ENCODE measurements at places on chromosomes 4 and X. TPM values are rescaled to one million over a fixed set of nuclear protein-coding genes. Genes with fewer than 3 reads are reported as not detected.
A peak's percentile ranks its signal among the peaks of the same experiment; 100 is the strongest.

- no peak for DNase-seq
These were observed 111.9 kb upstream of the GALNT7 start for GRCh38 chr4:173056710-173057109.

GRCh38 chr4:156734965-156735895, 236.4 kb downstream of the PDGFC start:
- no peak for DNase-seq

DNA sequence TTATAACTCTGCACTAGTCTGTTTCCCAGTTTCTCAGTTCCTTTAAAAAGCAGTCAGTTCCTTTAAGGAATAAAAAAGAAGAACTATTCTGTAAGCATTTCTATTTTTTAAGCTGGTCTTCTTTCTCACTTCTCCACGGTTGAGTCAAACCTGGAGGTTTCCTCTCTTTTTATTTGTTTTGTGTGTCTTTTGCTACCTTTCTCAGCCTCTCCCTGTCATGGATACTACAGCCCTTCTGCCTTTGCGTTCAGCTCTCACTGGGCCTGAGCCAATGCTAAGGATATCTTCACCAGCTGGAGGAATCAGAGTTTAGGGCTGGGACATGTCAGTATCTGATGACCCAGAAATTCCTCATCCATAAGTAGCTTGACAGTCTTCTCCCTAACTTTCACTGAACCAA, 49.7 kb upstream of the PRKX start:
- DNase-seq = no peak

- peak; percentile 75 for DNase-seq
These were observed 45.7 kb downstream of the PRPS1 start for GRCh38 chrX:107673933-107674479.

- DNase-seq = no peak
These were observed 38.4 kb downstream of the PHKA2 start for GRCh38 chrX:18945483-18945882.

DNA sequence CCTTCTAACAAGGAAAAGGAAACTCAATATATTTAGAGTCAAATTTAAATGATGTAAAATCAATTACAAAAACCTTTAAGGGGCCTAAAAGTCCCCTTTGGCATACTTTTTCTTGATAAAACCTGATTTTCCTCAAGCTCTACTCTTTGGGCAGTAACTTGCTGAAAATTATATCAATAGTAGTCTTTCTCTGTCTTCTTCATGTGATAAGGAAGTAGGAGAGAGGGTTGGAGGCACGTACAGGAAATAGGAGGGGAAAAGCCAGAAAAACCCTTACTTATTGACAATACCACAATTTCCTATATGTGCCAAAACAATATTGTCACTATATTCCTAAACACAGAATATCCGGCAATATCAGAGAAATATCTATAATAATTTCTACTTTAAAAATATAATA, 9.6 kb downstream of the RHOH start:
- DNase-seq = no peak

DNA sequence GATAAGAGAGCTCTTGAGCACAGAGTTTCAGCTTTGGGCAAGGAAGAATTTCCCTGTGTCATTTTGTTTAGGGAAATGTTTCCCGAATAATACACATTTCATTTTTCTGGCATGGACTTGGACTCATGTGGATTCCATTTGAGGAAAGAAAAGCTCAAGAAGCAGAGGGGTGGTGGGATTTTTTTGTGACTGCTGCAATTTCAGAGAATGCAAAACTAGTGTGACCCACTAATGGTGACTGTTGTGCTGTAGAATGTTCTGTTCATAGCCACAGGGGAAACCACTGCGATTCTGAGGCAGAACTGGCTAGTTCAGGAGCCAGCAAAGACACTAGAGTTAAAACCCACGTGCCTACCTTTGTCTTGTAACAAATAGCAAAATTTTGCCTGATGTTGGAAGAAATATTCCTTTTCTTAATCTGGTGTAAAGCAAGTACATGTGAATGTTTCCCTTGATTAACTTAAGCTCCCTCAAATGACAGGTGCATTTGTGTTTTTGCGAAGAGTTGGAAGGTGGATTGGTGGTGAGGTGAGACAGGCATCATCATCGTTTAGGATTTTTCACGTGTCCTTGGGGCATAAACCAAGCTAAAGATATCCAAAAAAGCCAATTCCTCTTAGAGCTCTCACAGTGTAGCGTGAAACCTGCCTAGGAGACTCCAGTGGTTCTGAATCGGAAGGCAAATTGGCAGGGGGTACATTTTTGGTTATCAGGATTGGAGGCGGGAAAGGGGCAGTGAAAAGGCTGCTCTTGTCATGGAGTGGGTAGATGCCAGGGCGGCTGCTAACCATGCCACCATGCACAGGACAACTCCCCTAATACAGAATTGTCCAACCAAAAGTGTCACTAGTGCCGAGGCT, 38.0 kb upstream of the FAM9C start:
- DNase-seq = no peak

GRCh38 chrX:19133231-19133630, 11.0 kb upstream of the ADGRG2 start:
- peak; percentile 11 for DNase-seq

DNA sequence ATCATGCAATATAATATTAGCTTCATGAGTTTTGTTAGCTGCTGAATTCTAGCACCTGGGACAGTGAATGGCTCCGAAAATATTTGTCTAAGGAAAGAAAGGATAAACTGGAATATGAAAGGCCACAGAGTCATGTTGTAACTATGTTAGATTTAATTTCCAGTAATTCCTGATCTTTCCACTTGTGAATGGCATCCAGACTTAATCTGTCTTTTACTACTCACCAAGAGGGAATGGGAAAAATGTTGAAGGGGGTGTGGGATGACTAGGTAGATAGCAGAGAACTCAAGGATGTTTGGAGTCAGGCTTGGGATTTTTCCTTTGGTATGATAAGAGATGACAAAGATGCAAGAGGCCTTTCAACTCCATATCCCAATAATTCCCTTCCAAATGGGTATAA, 9.4 kb downstream of the ADH6 start:
- no peak for DNase-seq

GRCh38 chr4:161486461-161486860, 677.3 kb downstream of the FSTL5 start:
- no peak for DNase-seq

DNA sequence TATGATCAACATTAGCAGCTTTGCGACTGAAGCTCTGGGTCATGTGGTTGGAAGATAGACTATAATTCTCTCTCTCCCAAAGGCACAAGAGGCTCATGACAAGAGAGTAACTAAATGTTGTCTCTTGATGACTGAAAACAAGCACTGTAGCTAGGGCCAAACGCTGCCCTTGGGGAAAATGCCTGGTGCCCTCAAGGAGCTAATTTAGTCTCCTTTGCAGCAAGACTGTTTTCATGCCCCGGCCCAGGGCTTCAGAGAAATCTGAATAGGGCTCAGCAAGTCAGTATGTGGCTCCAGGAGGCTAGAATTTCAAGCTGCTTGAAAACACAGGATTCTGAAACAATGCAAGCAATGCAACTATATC, 411.9 kb downstream of the GPAT3 start:
- peak; percentile 12 for DNase-seq

The RPL39 gene
- 4,489 TPM for total RNA-seq

The ART3 gene
- not detected for total RNA-seq

The MAGEA8 gene
- not detected for total RNA-seq

The FABP2 gene
- not detected for total RNA-seq

The POF1B gene
- not detected for total RNA-seq

The RBMX2 gene
- total RNA-seq = 18.7 TPM

The HPGD gene
- 0.45 TPM for total RNA-seq

The GYPE gene
- total RNA-seq = not detected

The ENAM gene
- total RNA-seq = 0.21 TPM

The ENPEP gene
- 1.4 TPM for total RNA-seq

Data from myocyte (in vitro differentiated cells).